ENCODE measurements at places on chromosomes 13 and 19. TPM values are rescaled to one million over a fixed set of nuclear protein-coding genes. Genes with fewer than 3 reads are reported as not detected.

DNA sequence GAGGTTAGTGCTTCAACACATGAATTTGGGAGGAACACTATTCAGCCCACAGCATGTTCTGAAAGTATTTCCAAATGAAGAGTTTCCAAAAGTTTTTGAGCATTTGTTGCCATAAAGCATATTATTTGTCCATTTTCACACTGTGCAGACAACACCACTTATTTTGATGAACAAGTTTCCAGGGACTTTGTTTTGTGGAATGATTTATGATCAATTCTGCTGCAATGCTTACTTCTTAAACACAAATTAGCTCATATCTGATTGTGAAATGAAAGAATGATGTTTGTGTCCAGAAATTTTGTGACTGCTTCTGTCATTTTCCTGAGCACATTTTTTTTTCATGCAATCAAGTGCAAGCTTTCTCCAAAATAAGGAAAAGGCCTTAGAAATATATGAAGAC lies 205.3 kb downstream of the RAP2A start:
- peak; percentile 19 for ATAC-seq

- ATAC-seq = no peak
These were observed 34.9 kb downstream of the TNFSF13B start for GRCh38 chr13:108304170-108305016.

GRCh38 chr19:54179921-54180461 lies 7.0 kb upstream of the TMC4 start:
- ATAC-seq = no peak

PRRG2 gene
- total RNA-seq = not detected

CLDND2 gene
- total RNA-seq = not detected

FAM216B gene
- total RNA-seq = not detected
